ENCODE measurements at places on chromosomes 2 and 18. TPM values are rescaled to one million over a fixed set of nuclear protein-coding genes. Genes with fewer than 3 reads are reported as not detected.

Gene MYO7B
- under 0.01 TPM for total RNA-seq

DNA sequence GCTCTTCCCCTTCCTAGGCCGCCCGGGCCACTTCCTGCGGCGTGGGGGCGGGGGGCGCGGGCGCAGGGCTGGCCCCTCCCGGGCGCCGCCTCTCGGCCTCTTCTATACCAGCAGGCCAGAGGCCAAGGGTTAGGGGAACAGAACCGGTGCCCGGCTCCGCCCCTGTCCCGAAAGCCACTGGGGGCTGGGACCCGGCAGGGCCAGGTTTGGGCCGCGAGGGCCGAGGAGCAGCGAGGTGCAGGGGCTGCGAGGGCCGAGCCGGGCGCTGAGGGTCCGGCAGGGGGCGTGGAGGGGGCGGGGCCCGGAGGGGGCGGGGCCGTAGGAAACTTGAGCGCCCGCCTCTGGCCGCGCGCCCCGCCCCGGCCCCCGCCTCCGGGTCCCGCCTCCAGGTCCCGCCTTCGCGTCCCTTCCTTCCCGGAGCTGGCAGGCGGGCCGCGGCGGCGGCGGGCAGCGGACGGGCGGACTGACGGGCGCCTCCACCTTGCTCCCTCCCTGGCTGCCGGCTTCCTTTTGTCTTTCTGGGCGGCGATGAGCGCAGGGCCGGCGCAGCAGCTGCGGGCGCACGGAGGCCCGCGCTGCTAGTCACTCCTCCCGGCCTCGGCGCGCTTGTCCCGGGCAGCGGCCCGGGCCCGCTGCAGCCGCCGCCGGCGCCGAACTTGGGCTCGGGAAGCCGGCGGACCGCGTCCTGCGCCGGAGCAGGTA lies at the start of gene HPCAL1:
Gene HPCAL1 (plus strand): TSS at position 426 of the 702 bp plus-strand sequence. CDS start 116,854 bp downstream, outside the sequence.
- peak; percentile 91 for DNase-seq

DNA sequence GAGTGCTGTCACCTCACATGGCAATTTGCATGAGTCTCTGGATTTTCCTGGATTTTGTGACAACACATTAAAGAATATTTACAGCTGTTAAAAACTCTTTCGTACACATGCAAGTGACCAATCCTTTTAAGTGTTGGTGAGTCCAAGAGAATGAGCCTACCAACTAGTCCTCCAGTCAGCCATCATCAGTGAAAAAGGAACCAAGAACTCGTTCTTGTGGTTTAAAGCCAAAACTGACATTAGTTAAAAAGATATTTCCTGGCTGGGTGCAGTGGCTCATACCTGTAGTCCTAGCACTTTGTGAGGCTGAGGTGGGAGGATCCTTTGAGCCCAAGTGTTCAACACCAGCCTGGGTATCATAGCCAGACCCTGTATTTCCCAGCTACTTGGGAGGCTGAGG lies 215.4 kb upstream of the ITGA4 start:
- no peak for DNase-seq

Gene SP140
- total RNA-seq, result not detected

Gene TEX44
- not detected for total RNA-seq

Gene ATP6V1C2
- total RNA-seq, result under 0.01 TPM

GRCh38 chr18:41747723-41748242 lies 207.3 kb upstream of the PIK3C3 start:
- DNase-seq, result no peak

Measured in lung microvascular endothelial cell (primary cell).